ENCODE measurements at places on chromosomes 5 and 9.

DNA sequence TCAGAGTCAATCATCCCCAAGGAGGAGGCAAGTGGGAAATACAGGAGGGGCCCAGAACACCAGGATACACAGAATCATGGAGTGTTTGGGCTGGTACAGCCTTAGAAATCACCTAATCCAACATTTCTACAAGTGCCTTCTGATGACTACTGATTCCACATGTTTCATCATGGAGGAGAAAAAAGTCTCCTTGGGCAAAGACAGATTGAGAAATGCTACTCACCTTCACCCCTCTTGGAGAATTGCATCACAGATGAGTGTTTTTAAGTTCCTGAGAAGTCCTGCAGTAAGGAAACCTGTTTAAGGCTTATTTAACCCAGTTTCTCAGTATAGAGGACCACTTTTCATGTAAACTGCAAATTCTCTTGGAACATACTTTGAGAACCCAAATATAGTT lies 2.2 kb upstream of the SLIT3 start:
- DNase-seq: no peak

GRCh38 chr9:91342575-91342974 lies 19.1 kb downstream of the AUH start:
- DNase-seq: no peak

- no peak for DNase-seq
Observed at GRCh38 chr5:100654895-100655294, 119.7 kb downstream of the FAM174A start.

DNA sequence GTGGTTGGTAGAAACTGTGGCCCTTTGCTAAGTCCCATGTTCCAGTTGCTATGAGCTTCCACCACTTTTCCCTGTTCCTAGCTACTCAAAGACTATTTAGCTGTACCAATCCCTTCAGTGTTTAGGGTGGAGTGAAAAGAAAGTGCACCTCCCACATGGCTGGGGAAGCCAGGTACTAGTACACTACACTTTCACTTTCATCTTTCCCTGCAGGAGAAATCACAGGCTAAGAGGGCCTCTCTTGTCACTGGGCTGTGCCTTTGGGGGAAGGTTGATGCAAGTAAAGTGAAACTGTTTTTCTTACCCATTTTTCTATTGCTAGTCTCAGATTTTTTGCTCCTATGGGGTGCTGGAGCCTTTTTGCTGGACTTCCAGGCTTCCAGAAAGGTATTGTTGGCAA lies 33.5 kb upstream of the CKS2 start:
- no peak for DNase-seq

DNA sequence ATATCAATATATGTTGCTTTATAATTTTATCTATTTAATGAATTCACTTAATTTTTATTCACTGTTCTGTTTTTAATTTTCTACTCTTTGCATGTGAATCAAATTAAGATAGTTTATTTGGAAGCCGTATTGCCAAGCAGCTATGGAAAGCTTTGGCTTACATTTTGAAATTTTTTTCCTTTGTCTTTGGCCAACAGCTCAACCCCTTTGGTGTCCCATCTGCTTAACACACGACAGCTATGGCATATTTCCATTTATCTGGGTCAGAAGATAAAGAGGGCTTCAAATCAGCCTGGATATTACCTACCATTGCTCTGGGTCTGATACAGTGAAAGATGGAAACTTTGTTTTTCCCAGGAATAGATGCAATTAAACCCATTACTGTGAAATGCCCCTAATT lies 201.0 kb downstream of the WDR70 start:
- DNase-seq: no peak

GRCh38 chr9:37342493-37342892 lies 80.0 kb upstream of the GRHPR start:
- no peak for DNase-seq

- no peak for DNase-seq
Observed at GRCh38 chr9:126495411-126496180, 118.1 kb upstream of the LMX1B start.

- peak; percentile 7 for DNase-seq
Observed at GRCh38 chr5:24633715-24634325, 11.0 kb downstream of the CDH10 start.

DNA sequence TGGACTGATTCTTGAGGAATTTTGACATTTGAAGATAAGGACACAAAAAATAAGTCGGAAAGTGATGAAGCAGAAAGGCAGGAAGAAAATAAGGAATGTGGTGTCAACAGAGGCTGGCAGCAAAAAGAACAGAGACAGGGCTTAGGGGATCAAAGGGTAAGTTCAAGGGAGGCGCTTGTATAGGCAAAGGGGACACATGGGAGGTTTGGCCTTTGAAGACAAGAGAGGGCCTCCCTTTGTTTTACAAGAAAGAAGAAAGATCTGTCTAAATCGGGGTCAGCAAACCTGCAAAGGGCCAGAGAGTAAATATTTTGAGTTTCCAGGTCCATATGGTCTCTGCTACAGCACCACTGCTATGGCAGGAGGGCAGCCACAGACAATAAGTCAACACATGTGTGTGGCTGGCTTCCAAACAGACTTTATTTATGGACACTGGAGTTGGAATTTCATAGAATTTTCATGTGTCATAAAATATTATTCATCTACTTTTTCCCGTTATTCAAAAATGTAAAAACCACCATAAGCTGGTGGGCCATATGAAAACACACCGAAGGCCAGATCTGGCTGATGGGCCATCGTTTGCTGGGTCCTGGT lies 112.0 kb upstream of the FBXL7 start:
- DNase-seq: no peak

GRCh38 chr9:118652258-118652657 lies 717.0 kb downstream of the BRINP1 start:
- DNase-seq: no peak

DNA sequence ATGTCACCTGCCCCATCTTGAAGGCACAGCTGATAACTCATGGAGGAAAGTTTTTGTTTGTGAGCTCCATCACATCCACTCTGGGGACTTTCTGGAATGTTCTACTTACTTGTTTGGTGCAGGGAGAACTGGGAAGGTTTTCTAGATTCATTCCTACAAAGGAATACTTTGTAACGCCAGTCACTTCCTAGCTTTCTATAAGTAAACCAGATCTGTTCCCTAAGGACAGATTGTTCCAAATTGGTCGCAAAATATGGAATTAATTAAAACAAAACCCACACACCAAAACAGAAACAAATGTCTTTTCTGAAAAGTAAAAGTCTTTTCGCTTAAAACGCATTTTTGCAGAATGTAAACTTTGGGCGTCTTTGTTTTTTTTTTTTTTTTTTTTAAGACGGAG lies 167.6 kb downstream of the PDZD2 start:
- no peak for DNase-seq

GRCh38 chr9:134063088-134063570 lies 4.7 kb downstream of the BRD3 start:
- DNase-seq: no peak

DNA sequence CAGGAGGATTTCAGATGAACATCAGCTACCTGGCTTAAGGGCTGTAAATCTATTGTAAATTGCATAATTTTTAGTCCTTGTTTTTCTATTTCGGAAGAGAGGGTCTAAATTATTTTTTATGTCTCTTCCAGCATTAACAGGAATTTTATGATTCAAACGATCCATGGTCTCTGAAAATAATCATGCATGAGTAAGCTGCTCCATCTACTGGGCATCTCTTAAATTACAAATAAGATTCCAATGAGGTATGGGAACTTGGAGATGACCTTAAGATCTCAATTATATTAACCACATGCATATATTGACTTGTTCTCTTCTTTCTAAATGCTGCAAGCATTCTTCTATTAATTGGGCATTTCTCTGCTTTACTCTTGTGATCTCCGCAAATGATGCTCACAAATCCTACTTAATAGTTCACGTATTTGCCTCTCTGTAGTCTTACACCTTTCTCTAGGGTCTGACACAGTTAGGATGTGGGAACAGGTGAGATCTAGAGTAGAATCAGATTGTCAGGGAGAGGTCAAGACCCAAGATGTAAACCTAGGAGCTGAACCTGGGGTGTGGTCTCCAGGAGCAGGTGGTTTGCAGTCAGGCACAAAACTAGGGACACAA lies 86.9 kb downstream of the NUDT12 start:
- no peak for DNase-seq

DNA sequence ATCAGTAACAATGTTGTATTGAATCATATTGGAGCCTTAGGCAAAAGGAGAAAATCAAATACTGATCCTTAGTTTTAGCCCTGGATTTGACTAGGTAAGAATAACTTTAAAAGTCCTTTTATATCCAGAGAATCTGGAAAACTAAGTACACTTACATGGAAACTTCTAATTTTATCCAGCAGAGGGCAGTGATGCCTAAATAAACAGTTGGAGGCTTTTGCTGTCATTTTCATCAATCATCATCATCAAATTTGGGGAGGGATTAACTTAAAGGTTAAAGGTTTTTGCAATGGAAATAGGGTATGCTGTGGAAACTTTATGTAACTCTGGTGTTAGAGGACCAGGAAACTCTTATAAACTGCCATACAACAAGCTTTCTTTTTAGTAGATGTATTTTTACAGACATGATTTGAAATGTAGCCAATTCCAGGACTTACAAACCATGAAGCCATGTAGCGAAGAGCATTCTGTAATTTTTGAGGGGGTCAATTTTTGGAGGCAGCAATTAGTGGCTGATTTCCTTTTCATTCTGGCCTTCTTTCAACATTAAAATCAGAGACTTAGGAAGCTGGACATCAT lies 112.7 kb downstream of the OSTF1 start:
- DNase-seq: peak; percentile 25

DNA sequence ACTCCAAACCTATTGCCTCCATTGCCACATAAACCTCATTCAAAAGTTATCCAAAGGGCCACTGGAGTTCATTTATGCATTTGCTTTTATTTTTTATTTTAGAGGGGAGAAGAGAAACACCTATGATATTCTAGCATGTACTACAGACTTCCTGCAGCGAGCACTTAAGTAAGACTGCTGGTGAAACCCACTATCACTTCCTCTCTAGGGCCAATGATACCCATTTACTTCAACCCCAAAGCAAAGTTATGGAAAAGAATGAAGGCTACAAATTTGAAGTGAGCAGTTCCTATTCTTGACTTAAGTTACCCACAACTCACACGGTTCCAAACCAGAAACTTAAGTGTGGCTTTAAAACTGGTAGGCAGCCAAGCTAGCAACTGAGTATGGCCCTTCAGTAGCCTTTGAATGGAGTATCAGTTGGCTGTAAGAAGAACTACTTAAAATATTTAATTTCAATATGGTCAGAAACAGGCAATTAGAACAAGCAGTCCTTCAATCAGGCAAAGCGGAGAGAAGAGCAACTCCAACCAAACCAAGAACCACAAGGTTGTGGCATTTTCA lies 94.1 kb downstream of the GPR21 start:
- DNase-seq: no peak

GRCh38 chr9:7510199-7510598 lies 289.4 kb downstream of the DMAC1 start:
- no peak for DNase-seq

- DNase-seq: no peak
Observed at GRCh38 chr9:88653406-88653805, 118.4 kb downstream of the NXNL2 start.

- peak; percentile 12 for DNase-seq
Observed at GRCh38 chr9:27473111-27473529, 51.0 kb upstream of the IFNK start.

DNA sequence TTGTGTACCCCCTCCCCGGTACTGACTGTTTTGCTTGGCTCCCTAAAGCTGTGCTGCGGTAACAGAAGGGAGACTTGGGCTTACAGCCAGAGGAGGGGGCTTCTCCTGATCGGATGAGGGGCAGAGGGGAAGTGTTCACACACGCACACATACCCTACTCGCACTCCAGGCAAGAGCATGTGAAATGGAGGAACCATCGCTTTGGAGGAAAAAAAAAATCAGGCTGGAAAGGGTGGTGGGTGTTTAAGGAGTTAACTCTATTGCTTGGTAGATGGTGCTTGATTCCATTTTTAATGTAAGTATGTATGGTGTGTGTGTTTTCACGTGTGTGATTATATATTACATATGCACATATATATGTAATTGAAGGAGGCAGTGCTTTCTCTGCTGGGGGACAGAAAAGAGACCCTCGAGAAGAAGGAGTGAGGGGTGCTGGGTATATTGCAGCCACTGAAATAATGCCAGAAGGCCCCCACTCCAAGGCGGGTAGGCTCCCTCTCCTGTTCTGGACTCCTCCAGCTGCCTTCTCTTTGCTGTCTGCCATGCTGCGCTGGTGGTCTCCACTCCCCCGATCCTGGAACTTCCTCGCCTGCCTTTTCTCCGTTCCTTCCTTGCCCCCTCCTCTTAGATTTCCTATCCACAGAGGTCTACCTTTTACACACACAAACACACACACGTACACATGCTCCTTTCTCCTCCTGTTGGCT lies 721 bp downstream of the GRIA1 start:
- no peak for DNase-seq

GRCh38 chr5:78887384-78888118 lies 97.6 kb downstream of the ARSB start:
- no peak for DNase-seq

GRCh38 chr9:114827641-114828302 lies 21.9 kb upstream of the TNFSF15 start:
- no peak for DNase-seq

DNA sequence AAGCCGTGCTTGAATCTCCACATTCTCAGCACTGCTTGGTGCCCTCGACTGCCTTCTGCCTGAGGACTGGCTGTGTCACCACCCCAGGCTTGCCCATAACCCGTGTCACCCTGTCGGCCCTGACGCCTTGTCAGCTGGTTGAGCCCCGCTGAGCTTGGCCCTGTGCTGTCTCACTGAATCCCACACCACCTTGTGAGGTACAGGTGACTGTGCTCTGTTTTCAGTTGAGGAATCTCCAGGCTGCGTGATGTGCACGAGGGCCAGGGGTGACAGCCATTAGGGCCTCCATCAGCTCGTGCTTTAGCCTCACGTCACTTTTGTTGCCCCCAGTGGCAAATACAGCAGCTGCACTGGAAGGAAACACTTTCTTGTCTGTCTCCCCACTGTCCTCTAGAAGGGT lies 90.7 kb downstream of the CACNA1B start:
- no peak for DNase-seq

All from brain microvascular endothelial cell (primary cell).